Cortex of kidney (tissue), 1 donor: ENCODE measurements at places on chromosomes 5 and 9.

DNA sequence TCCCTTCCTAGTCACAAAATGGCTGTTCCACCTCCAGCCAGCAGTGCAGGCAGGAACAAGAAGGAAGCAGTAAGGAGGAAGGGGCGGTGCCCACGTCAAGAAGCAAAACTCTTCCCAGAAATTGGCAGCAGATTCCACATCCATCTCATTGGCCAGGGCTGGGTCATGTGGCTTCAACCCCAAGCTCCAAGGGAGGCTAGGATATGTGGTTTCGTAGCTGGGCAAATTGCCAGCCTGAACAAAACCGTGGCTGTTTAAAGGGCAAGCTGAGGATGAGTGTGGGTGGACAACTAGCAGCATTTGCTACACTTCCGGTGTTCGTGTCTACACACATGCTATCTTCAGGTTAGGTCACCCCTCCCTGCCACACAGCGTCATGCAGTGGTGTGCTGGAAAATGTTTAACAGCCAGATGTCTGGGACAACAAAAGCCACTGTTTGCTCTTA, 92.1 kb upstream of the MAP1B start:
- DNase-seq = no peak

GRCh38 chr5:116289276-116289675, 204.5 kb downstream of the COMMD10 start:
- DNase-seq = no peak

DNA sequence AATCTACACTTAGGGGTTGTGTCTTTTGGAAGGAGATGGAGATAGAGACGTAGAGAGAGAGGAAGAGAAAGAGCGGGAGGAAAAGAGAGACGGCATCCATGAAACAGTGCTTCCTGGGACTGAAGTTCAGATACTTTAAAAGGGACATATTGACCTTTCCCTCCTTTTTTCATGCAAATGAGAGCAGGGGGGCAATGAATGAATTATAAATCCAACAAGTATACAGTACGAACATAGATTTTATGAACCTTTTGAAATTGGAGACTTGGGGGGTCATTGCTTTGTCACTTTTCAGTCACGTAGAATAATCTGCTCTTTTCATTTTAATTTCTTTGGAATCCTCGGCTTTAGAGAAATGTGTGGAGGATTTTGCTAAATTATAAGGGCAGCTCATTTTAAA, 364.2 kb downstream of the MAT2B start:
- DNase-seq = no peak

DNA sequence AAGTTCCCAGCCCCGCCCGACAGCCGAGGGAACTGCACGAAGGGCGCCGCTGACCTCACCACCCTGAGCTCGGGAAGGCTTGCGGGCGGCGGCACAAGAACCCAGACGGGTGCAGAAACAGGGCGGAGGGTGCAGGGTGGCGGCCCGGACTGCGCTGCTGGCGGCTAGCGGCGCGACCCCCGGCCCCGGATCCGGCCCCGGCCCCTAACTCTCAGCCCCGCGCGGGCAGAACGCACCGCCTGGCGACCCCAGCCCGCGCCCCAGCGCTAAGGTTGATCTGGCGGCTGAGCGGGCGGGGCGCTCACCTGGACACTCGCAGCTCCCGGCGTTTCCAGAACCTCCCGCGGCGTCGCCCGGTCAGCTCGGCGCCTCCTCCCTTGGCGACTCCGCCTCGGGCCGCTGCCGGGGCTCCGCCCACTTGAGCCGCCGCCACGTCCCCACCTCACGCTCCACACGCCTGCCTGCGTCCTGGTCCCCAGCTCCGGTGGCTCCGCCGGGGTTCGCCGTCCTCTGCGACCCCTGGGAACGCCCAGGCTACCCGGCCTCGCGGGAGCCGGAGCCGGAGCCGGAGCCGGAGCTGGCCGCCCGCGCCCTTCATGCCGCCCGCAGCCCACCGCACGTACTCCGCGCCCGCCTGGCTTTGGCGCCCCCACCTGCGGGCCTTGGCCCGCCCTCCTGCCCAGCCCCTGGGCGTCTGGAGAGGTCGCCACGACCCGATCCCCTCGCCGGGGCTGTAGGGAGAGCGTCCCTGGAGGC, at the start of gene P4HA2:
TSS of gene P4HA2 (minus strand) at position 369 of the 756 bp plus-strand sequence. CDS start 9,227 bp downstream, outside the sequence.
- peak; percentile 30 for DNase-seq

DNA sequence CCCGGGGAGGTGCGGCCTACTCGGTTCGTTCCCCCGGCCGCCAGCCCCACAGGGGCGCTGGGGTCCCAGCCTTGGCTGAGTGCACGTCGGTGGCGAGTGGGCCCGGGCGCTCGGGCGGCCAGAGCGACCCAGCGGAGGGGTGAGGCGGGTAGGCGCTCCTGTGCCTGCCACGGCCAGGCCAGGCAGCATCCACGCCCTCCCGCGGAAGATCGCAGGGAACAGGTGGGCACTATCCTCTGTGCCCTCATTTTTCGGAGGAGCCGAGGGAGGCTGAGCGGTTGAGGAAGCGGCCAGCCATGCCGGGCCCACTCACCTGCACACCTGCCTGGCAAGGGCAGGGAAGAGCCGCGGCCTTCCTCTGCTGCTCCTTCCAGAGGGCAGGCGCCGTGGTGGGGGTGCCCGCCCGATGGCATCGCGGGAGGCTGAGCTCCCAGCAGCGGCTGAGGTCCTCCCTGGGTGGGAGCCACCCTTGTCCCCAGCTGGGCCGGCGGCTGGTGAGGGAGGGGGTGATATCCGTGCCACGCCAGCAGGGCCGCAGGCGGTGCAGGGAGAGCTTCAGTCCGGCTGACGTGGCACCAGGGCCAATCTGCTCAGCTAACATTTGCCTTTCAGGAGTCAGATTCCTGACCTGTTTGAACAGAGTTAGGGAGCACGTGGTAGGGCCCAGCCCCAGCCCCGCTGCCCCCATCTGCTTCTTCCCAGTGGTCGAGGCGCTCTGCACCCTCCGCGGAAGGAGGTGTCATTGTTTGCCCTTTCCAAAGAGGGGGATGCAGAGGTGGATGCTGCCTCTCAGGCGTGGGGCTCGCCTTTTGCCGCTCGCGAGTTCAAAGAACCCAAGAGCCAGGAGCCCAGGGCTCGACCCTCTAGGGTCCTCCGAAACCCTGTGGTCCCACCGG, 1.6 kb upstream of the SEC16A start:
- no peak for DNase-seq

- no peak for DNase-seq
These were observed 209.4 kb downstream of the PIK3R1 start for GRCh38 chr5:68424799-68425537.

- DNase-seq = no peak
These were observed 182.3 kb downstream of the CFAP90 start for GRCh38 chr5:7668627-7669026.

- no peak for DNase-seq
These were observed 146.1 kb downstream of the MAST4 start for GRCh38 chr5:66742083-66742895.
